ENCODE measurements at places on chromosomes 6 and 20. TPM values are rescaled to one million over a fixed set of nuclear protein-coding genes. Genes with fewer than 3 reads are reported as not detected.

MTFR2 gene
- total RNA-seq, result 12.5 TPM

SLC17A5 gene
- total RNA-seq, result 20.5 TPM

ENPP1 gene
- total RNA-seq, result 56.5 TPM

OOEP gene
- not detected for total RNA-seq

COL9A3 gene
- total RNA-seq, result 53.3 TPM

OTOR gene
- not detected for total RNA-seq

DNA sequence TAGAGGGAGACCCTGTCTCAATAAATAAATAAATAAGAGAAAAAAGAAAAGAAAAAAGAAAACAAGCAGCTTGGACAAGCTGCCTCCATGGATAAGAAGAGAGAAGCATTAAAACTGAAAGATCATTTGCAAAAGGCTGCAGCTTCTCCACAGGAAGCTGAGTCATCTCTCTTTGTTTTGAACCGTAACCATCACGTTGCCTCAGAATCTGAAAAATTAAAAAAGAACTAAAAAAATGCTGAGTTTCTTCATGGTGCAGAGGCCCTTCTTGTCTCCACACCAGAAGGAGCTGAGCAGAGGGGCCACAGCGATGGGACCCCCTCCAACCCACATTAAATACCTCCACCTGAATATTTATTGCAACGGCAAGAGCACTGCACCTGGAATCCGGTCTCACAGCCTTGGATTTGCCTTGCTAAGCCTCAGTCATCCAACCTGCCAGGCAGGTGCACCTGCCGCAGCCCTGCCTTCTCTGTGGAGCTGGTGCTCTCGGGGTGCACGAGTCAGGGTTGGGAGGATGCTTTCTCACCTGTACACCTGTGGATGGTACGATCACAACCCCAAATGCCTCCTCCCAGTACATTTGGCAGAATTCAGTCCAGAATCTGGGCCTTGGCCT is 28.1 kb downstream of the TOX2 start:
- no peak for DNase-seq

- DNase-seq, result no peak
Measured at GRCh38 chr20:4060064-4060795, 44.9 kb upstream of the RNF24 start.

Measured in HepG2 (cell line).